GM04503 (cell line): ENCODE measurements at places on chromosomes 2 and 18.

DNA sequence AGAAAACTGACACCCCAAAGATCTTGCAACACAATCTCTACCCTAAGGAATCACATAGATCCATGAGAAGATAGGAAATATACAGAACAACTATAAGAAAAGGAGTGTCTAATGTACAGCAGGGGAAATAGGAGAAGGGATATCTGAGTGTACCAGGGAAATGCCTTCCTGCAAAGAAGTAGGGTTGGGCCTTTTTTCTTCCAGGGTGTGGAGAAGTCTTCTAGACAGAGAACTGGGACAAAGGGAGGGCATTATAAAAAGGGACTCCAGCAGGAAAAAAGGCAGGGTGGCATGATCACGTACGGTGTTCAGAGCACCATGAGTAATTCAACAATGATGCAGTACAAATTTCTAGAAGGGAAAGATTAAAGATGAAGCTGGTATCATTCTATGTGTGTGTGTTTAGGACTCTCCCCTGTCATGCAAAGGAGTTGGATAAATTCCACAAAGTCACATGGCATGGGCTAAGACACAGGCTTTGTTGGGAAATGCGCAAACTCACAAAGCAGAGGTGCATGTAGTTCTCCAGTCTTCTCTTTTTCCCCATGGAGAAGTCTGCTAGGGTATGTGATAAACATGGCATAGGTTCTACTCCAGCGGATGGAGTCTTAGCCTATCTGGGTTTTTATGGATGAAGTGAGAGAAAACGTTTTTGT is 6.7 kb upstream of the SEC11C start:
- DNase-seq = no peak

DNA sequence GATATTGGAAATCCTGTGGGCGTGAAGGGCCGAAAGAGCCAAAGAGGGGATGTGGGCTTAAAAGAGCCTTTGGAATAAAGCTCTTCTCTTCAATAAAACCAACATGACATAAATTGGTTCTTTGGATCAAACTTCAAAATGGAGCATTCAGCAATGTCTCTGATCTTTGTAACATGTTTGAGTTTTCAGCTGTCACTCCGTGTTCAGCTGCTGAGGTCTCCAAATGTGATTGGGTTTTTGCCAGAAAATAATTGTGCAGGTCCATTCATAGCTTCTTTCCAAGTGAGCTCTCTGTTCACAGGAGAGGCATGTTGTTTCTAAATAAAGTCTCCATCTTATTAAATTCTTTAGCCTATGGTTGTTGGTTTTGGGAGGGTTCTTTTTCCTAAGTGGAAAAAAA is 127.6 kb upstream of the CCDC68 start:
- DNase-seq = no peak

DNA sequence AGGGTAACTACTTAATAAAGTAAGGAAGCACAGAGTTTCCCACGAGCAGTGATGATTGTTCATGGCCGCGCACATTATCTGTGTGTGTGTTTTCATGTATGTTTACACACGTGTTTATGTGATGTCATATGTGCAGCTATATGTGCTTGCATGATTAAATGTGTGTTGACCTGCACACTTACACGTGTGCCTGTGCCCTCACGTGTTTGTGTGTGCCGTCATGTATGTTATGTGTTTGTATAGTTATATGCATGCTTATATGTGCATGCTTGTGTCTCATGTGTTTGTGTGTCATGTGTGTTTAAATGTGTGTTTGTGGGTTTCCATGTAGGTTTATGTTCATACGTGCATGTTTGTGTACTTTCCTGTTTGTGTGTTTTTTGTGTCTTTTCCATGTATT is 782.3 kb downstream of the GALR1 start:
- DNase-seq = no peak

DNA sequence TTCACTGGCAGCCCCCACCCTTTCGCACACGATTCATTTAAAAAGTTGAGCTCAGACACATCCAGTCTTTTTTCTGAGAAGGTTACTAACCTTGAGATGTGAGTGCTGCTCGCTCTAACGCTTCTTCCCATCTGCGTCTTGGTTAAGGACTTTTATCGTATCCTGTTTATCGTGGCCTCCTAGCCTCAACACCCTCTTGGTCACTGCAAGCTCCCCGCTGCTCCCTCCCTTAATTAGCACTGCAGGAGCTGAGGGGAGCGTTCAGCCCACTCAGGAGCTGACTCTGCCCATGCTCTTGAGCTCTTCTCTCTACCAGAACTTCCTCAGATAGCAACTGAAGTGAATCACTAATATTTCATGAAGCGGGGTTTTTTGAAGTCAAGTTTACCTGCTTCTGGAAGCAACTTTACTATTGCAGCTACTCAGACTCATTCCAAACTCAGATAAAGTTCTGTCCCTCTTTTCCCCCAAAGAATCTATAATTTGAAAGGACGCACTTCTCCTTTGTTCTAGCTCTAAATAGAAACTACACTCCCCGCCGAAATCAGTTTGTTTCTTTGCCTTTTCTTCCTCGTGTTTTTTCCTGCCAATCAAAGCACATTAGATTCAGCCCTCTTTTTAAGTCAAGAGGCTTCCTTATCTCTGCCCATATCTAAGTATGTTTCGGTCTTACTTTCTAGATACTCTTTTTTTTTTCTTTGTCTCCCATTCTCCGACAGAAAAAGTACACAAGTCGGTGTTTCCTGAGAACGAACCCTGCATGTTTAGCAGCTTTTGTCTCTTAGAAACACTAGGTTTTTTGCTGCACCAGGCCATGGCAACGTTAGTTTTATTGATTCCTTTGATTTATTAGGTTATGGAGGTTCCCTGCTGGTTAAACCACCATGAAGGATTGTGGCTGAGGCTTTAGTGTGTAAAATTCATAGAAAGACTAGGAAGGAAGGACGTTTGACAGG is 9.3 kb upstream of the CD226 start:
- DNase-seq = no peak

GRCh38 chr2:1758171-1758570 is 13.9 kb upstream of the PXDN start:
- DNase-seq = no peak

GRCh38 chr18:57519668-57520424 is 66.7 kb downstream of the FECH start:
- DNase-seq = no peak

GRCh38 chr2:150129921-150130575 is 357.4 kb downstream of the RND3 start:
- no peak for DNase-seq

DNA sequence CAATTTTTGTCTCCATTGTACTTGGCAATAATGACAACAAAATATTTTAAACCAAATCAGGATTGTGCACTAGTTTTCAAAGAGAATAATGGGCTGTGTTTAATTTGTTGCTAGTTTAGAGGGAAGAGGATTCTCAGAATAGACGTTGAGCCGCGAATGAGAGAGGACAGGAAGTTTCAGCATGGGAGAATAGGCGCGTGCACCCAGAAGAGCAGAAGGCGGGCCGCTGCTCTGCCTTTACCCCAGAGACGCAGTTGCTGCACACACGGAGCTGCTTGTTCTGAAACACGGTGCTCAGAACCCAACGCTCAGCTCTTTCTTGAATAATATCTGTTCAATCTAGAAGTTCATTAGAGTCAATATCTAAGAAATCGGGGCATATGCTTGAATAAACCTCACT is 223.4 kb downstream of the MYT1L start:
- DNase-seq = no peak

DNA sequence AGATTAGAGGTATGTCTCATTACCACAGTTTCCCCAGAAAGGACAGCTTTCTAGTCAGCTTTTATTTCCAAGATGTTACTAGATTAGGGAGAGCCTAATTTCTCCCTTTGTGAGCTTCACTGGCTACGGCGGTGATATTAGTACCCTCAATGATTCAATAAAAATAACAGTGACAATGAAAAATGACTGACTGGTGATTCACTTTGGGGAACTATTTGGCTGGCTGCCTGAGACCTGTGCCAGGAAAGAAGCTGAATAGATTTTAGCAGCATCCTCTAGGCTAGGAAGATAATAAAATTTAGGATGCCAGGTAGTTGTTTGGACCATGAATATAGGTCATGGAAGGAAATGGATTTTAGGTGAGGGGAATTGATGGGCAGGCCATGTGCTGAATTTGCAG is 178.7 kb downstream of the FMNL2 start:
- DNase-seq = no peak

DNA sequence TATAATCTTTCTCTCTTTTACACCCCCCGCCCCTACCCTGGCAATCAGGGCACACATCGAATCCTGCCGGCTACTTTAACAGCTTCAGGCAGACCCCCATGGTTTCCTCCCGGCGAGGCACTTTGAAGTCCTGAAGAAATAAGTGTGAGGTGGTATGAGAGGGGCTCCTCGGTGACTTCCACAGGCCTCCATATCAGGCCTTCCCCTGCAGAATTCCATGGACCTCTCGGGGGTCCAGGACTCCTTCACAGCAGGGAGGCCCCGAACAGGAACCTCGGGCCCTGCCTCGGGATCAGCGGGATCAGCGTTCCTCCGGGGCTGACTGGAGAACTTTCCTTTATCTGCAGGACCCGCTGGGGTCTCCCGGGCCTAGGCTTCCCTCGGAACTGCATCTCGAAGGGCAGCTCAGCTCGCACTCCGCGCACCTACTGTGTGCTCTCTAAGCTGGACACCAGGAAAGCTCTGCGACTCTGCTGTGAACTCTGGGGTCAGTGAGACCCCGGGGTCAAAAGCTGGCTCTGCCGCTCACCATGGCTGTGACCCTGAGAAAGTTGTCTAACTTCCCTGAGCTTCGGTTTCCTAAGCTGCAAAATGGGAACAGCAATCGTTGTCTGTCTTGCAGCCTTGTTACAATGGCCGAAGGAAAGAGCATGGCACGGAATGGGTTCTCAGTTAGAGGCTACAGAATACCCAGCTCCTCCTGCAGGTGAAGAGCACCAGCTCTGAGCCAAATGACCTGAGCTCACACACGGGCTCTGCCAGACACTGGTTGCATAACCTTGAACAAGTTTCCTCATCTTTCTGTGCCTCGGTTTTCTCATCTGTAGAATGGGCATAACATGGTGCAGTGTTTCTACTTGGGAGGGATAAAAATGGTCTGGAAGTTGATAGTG is 97.4 kb upstream of the ID2 start:
- DNase-seq = no peak

- no peak for DNase-seq
These were observed 68.5 kb downstream of the COPS8 start for GRCh38 chr2:237154082-237154638.

GRCh38 chr18:75339936-75340605 is 87.4 kb downstream of the SMIM21 start:
- no peak for DNase-seq

- no peak for DNase-seq
These were observed 30.4 kb downstream of the SCN7A start for GRCh38 chr2:166463640-166464039.

GRCh38 chr2:164474873-164475272 is 146.4 kb downstream of the GRB14 start:
- DNase-seq = no peak

DNA sequence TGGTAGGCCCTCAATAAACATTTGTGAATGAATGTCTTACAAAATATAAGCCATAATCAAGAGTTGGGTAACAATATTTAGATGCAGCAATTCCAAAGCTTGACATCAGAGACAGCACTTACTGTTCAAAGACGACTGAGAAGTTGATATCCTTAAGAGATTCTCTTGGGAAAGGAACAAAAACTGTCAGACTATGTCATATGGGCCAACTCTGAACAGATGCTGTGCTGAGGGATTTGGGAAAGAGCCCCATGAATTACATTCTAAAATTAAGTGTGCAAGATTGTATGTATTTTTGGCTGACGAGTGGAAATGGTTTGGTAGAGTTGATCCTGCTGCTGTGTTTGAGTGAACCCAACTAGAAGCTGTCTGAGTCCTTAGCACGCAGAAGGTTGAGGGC is 250.7 kb upstream of the LINC00305 start:
- DNase-seq = no peak

DNA sequence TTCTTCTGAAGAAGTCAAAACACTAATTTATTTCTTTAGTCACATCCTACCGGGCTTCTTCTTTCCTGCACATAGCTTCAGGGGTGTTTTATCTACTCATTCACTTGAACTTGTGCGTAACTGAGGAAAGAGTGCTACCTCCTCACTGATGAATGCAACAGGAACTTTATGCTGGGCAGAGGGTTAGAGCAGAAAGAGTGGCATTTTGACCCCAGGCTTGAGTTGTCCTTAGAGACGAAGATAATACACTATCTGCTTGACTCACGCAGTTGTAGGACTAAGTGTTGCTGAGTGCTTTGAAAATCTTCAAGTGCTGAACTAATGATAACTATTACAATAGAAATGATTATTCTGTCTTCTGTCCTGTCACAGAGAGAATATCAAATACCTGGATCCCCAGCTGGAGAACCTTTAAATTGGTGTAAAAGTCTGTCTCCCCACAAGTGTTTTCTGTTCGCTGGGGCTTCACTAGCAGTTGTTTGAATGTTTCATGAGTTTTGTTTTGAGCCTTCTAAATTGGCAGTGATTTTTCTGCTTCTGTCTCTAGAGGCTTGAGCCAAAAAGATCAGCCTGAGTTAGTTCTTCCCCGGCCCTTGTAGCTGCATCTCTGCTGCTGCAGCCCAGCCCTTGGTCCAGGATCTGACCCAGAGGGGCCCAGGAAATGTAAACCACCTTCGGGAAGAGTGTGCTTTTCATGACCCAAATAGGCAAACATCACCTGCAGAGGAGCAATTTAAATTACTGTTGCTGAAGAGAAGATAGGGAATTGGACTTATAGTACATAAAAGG is 86.3 kb upstream of the LGALSL start:
- DNase-seq = no peak

DNA sequence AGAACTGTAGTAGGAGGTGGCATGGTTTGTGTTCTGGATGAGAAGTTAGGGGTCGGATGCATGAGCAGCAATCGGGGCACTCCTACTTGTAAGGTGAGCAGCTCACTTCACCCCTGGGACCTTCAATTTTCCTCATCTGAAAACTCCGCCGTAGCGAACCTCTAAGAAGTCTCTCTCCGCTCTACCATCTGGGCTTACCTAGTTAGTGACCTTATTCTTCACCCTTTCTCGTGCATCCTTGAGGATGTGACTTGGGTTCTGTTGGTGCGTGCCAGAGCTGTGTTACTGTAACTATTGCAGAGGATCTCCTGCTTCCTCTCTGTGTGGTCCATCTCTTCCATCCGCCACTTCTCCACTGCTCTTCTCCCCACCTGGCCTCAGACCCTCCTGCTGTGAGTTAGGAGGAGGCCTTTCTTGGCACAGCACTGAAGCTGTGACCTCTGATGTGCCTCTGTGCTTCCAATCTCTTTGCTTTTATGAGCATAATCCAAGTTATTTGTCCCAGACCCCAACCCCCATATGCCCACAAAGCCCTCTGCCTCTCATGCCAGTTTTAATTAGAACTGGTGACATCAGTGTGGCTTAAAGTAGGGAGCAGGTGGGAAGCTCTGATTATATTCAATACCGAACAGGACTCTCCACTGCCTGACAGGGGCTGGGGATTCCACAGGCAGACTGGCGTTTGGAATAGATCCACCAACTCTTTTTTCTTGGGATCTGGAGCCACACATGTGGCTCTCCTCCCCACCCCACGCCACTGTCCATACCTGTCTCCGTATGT is 178.4 kb downstream of the BCL2 start:
- no peak for DNase-seq

DNA sequence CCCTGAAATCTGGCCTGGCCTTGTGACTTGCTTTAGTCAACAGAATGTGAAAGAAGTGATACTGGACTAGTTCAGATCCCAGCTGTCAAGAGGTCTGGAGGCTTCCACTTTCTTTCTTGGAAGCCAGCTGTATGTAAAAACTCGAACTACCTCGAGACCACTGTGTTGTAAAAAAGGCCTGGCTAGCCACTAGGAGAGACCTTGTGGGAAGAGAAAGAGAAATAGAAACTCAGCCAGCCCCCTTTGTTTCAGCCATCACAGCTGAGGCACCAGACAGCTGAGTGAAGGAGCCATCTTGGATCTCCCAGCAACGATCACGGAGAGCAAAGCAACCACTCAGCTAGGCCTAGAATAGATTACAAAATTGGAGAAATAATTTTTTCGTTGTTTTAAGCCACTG is 324.9 kb upstream of the TCF4 start:
- no peak for DNase-seq
